Left ventricle myocardium inferior (tissue), 1 donor: ENCODE measurements at places on chromosomes 16 and 17.

DNA sequence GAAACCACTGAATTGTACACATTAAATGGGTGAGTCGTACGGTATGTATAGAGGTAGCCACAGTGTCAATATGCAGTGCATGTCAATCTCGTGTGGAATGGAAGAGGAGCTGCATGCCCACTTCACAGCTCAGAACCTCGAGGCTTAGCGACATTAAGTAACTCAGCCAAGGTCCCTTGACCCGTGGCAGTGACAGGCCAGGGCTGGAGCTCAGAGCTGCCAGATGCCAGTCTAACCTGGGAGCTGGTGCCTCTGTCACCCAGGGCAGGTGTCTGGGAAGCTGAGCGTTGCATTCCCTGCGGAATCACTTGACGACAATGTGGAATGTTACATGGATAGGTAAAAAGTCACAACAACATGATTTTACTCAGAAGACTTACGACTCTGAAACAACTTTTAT, 298.1 kb downstream of the FOXL1 start:
- DNase-seq, result no peak

DNA sequence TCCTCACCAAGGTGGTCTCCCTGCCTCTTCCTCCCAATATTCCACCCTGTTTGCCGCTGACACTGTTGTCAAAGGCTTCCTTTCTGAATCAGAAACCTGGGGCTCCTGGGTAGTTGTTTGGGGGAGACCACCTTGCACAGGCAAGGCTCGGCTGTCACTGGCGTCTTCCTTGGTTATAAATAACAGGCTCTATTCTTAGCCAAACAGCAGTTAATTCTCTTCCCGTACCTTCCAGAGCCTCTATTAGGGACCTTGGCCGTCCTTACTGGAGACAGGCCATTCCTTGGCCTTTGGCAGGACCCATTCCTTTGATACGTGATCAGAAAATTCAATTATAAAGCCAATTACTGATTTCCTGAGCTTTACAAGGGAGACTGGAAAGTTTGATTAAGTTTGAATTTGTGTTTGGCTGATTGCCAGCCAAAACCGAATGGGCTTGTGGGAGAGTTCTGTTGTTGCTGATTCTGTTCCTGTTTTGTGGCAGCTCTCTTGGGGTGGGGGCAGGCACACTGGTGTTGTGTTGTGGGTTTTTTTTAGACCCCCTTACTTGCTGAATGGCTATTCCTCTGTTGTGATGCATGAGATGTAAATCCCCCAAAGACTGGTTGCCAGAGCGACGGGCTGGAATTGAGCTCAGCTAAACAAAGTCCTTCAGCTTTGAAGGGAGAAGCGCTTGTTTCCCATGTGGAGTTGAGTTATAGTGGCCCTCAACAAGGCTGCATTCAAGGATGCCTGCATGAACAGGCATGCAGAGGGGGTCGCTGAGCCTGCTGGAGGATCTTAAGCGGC, 104.6 kb downstream of the GNAO1 start:
- no peak for DNase-seq

- DNase-seq, result no peak
These were observed 172.9 kb downstream of the FTO start for GRCh38 chr16:53876811-53877210.

GRCh38 chr16:12917246-12917645, 15.8 kb downstream of the SHISA9 start:
- no peak for DNase-seq

GRCh38 chr16:4142268-4142667, 26.0 kb upstream of the ADCY9 start:
- DNase-seq, result no peak

GRCh38 chr16:86581458-86581857, 3.1 kb downstream of the FOXL1 start:
- DNase-seq, result no peak

DNA sequence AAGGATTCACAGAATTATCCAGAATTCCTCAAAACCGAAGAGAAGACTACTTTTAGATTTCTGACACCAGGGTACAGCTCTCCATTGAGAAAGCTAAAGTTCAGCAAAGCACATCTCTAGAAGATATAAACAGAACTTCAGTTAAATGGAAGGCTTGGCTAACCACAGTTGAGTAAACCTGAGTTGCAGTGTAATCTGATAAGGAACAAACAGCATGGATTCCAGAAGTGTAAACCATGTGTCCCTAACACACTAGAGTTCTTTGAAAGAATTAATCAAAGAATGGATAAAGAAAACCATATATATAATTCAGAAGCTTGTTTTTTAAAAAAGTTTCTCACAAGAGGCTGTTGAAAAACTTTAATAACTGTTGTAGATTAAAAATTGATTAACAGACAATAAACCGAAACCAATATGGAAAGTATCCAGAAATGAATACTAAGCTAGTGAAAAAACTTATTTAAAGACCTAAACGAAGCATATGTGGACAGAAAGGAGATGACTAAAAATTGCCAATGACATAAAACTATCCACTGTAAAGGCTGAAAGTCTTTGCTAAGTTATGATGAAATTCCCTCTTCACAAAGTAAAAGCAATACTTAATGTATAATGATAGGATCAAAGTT, 4.3 kb downstream of the RNF43 start:
- DNase-seq, result no peak

DNA sequence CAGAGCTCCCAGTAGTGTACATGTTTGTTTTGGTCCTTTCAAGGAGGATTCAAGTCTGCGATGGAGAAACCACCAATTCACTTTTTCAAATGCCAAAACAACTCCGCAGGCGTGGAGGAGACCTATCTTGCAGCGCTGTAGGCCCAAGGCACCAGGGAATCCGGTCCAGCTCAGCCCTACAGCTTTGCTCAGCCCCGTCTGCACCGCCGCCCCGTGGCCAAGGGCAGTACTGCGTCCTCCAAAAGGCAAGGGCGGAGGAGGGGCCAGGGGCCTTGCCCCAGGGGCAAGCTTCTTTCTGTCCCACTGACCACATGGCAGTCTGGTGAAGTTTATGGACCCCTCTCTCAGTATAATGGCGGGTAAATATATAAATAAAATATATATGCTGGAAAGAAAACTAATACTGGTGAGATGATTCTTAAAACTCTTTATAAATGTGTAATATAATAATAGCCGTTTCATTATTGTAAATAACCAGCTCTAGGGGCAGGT, 709 bp upstream of the CD300LG start:
- peak; percentile 88 for DNase-seq

- no peak for DNase-seq
These were observed 29.9 kb downstream of the YPEL2 start for GRCh38 chr17:59361386-59361785.

DNA sequence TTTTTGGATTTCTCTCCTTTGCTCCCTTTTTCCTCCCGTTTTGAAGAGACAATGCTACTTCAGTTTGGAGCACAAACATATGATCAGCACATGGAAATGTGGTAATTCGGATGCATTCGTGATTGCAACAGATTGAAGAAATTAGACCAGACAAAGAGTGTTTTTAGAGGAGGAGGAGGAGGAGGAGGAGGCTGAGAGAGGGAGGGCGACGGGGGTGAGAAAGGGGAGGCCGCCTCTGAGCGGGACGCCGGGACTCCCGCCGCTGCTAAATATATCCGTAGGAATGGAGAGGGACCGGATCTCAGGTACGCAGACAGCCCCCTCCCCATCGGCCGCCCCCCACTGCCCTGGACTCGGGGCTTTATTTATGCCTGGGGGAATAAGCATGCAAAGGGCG, 179.3 kb downstream of the SEC14L1 start:
- no peak for DNase-seq

DNA sequence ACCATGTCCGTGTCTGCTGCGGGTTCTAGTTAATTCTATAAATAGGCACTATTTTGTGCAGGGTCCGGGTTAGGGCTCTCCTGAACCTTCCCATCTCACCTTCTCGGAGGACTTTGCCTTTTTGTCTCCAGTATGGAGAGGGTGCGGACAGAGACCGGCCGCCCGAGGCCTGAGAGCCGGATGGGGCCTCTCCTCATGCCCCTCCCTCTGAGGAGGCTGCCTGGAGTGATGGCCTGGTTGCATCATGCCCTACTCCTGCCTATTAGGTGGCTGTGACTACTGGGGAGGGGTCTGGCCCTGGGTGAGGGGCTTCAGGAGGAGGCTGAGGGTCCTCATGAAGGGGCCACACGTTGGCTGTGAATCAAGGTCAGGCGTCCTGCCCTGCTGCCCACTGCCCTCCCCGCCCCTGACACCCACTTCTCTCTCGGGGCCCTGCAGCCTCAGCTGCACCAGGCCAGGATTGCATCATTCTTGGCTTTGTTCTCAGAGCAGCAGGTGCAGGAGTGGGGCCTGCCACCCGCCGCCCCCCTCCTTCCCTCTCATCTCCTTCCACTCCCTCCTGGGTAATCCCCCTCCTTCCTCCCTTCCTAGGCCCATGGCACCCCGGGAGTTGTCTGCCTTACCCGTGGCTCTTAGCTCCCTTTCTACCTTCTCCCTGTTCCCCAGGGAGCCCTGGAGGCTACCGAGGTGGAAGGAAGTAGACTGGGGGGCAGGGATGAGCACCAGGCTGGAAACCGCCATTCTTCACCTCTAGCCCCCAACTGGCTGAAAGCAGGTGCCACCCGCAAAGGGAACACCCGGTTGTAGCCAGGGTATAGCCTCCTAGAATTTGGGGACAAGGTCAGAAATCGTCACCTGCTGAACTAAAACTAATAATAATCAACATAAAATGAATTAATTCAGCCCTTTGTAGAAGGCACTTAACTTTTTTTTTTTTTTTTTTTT, 12.7 kb upstream of the ARHGAP23 start:
- DNase-seq, result no peak

- DNase-seq, result no peak
These were observed 1113.8 kb upstream of the RBFOX1 start for GRCh38 chr16:6218855-6219254.

GRCh38 chr17:9899280-9900043, 5.6 kb downstream of the RCVRN start:
- no peak for DNase-seq

DNA sequence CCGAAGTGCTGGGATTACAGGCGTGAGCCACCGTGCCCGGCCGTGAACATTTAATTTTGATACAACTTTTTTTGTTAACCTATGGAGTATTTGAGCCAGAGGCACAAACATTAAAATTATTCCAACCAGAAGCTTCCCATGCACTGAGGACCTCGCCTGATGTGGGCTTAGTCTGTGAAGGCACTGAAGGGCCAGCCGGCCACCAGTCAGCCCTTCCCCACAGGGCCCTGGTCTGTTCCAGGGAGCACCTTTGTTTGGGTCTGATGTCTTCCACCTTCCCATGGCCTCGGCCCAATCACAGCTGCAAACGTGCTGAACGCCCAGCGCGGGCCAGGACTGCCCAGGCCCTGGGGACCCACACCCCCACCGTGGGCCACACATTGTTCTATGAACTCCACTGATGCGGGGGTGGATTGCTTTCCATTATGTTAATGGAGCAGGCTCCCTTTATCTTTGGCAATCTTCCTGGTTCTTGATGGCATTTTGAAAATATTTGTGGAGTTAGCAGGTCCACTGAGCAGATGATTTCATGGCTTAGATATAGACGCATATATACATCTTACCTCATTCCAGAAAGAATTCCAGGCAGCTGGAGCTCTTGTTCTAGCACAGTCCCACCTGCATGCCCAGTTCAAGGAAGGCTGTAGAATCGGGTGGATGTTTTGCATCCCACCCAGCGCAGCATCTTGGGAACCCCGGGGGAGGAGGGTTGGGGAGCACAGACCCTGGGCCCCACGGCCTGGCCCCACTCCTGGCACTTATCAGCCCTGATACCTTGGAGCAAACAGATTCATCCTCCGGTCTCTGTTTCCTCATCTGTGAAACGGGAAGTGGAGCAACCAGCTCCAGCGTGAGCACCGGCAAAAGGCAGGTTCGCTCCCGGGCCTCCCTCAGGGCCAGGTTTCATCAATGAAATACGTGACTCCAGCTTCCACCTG, 14.5 kb downstream of the SPIRE2 start:
- no peak for DNase-seq
